ENCODE measurements at places on chromosomes 2 and 18.

- DNase-seq, result no peak
Measured at GRCh38 chr2:236642584-236643291, 73.1 kb downstream of the ACKR3 start.

- DNase-seq, result peak; percentile 2
Measured at GRCh38 chr2:105768961-105769452, 24.3 kb downstream of the NCK2 start.

GRCh38 chr18:70892381-70892780 is 603.5 kb downstream of the SOCS6 start:
- DNase-seq, result no peak

DNA sequence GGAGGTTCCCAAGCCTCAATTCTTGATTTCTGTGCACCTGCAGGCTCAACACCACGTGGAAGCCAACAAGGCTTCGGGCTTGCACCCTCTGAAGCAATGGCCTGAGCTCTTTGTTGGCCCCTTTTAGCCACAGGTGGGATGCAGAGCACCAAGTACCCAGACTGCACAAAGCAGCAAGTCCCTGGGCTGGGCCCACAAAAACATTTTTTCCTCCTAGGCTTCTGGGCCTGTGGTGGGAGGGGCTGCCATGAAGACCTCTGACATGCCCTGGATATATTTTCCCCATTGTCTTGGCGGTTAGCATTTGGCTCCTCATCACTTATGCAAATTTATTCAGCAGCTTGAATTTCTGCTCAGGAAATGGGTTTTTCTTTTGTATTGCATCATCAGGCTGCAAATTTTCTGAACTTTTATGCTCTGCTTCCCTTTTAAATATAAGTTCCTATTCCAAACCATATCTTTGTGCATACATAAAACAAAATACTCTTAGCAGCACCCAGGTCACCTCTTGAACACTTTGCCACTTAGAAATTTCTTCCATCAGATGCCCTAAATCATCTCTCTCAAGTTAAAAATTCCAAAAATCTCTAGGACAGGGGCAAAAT is 9.0 kb upstream of the MATN3 start:
- no peak for DNase-seq

DNA sequence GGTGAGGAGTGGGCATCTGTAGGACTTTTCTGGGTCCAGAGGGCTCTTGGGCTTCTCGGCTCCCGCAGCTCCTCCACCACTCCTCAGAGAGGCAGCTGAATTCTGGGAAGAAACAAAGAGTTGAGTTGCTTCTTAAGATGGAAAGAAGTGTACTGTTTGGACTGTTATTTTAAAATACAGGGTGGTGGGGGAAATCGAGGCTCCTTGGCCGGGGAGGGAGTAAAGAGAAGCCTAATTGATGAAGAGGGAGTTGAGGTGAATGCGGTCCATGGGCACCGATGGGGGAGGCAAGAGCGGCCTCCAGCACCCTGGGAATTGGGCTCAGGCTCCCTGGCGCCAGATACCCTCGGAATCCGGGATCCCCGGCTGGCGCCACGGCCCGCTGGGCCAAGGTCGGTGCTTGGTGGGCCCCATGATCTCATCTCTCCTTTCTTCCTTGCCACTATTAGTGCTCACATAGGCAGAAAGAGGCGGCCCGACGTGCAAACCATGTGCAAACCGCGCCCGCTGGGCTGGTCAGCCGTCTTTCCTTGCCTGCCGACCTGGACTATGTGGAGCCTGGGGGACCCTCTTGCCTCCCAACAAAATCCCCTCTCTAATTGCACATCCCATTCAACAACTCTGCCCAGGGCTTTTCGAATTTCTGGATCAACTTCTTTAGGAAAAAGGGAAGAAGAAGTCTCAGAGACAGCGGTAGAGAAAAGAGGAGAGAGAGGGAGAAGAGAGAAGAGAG is 604 bp upstream of the SIX3 start:
- DNase-seq, result no peak

- no peak for DNase-seq
Measured at GRCh38 chr2:48467637-48468036, 62.3 kb upstream of the STON1 start.

- DNase-seq, result no peak
Measured at GRCh38 chr2:197620133-197620532, 55.3 kb downstream of the RFTN2 start.

DNA sequence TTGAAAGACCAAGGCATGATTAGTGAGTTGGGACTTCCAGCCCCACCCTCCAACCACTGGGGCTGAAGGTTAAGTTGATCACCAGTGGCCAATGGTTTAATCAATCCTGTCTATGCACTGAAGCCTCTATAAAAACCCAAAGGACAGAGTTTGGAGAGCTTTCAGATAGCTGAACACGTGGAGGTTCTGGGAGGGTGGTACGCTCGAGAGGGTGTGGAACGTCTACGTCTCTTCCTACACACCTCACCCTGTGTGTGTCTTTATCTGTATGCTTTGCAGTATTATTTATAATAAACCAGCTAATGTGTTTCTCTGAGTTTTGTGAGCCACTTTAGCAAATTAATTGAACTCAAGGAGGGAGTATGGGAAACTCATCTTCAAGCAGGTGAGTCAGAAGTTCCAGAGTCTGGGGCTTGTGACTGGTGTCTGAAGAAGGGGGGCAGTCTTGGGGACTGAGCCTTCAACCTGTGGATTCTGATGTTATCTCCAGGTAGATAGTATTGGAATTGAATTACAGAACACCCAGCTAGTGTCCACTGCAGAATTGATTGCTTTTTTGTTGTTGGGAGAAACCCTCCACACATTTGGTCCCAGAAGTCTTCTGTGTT is 20.3 kb downstream of the ACTR3 start:
- DNase-seq, result peak; percentile 63

DNA sequence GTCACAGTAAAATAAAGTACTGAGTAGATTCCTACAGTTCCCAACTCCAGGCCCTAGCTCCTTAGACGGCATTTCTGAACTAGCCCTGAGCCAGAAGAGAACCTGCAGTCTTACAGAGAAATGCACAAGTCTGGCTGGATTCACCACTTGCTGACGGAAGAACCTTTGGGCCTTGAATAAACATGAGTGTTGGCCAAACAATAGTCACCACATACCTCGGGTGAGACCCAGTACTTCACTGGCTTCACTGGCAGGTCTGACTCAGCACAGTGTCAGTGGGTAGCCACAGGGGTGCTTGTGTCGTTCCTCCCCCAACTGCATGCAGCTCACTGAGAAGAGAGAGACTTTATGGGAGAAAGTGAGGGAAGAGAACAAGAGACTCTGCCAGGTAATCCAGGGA is 88.9 kb downstream of the TMEM185B start:
- DNase-seq, result no peak

DNA sequence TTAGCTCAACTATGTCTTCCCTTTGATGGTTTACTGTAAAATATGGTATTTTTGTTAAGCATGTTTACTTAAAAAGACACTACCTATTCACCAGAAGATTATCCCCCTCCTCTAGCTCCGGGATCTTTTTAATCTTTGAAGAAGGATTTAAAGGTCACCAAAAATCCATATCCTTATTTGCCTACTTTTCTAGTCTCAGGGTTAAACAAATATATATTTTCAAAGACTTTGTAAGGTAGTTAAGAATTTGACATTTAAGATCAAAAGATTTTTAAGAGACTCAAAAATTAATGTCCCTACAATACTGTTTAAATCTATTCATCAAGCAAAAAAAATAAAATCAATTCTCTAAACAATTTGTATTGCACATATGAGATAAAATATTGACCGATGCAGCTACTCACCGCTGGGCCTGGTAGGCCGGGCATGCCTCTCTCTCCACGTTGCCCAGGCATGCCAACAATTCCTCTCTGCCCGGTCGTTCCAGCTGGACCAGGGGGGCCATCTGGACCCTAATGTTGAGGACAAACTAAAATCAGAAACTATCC is 76.1 kb downstream of the COL3A1 start:
- no peak for DNase-seq

DNA sequence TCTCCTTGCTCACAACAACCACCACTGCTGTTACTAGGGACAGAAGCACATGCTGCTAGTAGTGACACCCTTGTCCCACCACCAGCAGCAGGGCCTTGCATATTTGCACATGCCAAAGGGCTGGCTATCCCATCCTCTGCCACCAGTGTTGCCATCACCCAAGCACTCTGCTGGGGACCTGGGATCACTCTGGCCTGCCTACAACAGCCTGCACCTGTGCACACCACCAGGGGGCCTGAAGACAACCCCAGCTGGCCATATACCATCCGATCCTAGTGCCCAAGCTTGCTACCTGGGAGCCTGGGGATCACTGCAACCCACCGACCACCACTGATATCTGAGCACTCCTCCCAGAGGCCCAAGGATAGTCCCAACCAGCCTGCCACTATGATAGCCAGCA is 99.9 kb upstream of the FANCL start:
- no peak for DNase-seq

DNA sequence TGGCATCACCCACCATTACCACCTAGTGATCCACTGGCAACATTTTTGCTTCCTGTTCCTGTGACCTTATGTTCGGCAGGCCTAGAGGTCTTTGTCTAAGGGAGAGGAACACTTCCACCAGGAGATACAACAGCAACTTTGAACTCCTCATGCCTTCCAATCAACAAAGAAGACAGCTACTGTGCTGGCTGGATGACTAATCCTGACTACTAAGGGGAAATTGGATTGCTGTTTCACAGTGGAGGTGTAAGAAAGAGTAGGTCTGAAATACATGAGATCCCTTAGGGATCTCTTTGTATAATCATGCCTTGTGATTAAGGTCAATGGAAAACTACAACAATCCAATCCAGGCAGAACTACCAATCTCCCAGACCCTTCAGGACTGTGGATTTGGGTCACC is 45.2 kb downstream of the EIF2AK3 start:
- no peak for DNase-seq

- DNase-seq, result no peak
Measured at GRCh38 chr18:31744321-31745067, 16.2 kb downstream of the SLC25A52 start.

- DNase-seq, result no peak
Measured at GRCh38 chr2:111216811-111217652, 96.3 kb downstream of the BCL2L11 start.

DNA sequence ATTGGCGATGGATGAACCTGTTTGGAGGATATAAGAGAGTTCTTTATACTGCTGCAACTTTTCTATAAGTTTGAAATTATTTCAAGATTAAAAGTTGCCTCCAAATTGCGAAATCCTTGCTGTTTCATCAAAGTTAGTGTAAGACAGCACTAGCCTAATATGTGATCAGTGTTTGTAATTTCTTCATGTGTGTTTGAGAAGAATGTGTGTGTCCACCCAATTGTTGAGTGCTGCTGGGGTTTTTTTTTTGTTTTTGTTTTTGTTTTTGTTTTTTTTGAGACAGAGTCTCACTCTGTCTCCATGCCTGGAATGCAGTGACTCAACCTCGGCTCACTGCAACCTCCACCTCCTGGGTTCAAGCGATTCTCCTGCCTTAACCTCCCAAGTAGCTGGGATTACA is 33.4 kb downstream of the CDK15 start:
- no peak for DNase-seq

- DNase-seq, result peak; percentile 13
Measured at GRCh38 chr2:205034034-205034433, 488.8 kb downstream of the PARD3B start.

- DNase-seq, result no peak
Measured at GRCh38 chr2:28367667-28368356, 24.8 kb upstream of the FOSL2 start.

DNA sequence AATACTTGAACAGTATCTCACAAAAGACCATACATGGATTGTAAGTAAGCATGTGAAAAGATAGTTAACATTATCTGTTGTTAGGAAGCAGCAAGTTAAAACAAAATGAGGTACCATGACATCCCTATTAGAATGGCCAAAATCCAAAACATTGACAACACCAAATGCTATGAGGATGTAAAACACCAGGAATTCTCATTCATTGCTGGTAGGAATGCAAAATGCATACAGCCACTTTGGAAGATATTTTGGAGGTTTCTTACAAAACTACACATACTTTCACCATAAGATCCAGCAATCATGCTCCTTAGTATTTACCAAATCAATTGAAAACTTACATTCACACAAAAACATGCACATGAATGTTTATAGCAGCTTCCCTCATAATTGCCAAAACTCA is 30.9 kb upstream of the ICOS start:
- no peak for DNase-seq
